Osteoblast (primary cell): ENCODE measurements at places on chromosomes 7 and 10.

- DNase-seq: peak; percentile 91
These were observed 11.4 kb downstream of the KDM7A start for GRCh38 chr7:140165422-140165821.

DNA sequence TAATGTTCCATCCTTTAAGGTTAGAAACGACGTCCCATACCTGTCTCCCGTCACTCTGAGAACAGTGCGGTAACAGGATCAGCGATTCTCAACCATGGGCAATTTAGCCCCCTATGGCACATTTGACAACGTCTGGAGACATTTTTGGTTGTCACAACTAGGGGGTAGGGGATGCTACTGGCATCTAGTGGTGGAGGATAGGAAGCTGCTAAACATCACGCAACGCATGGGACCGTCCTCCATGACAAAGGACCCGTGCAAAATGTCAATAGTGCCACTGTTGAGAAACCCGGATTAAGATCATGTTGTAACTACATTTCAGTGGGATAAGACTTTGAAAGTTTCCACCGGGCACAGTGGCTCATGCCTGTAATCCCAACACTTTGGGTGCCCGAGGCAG lies 5.0 kb upstream of the PAXIP1 start:
- DNase-seq: no peak

DNA sequence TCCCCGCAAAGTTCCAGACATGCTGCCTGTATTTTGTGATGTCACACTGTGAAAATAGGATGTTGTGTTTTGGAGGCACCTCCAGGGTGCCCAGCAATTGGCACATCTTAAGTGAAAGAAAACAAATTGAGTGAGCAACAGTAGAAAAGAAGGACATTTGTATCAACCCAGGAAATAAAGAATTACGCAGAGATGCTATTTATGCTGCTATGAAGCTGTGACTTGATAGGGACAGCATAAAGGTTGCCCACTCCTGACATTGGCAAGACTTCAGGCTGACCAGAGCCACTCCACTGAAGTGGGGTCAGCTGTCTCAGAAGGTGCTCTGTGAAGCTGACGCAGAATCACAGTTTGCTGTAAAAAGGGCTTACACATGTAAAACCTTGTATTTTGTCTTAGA lies 729.9 kb upstream of the GALNT17 start:
- DNase-seq: no peak

DNA sequence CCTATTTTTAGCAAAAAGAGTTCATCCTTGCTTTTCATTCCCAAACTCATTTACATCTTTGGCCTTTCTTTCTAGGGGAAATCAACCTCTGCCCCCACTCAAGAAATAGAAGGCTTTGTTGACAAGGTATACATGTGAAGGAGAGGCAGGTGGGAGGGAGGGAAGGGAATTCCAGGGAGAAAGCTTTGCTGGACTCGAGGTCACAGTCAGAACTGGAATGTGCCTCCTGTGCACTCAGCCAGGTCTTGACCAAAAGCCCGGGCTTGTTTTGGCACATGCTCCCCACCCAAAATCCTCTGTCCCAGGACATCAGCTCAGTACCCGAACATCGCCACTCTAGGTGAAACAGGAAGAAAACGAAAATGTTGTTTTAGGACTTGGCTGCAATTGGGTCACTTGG lies 61.3 kb downstream of the ABLIM1 start:
- no peak for DNase-seq
